RWPE1 (cell line): ENCODE measurements at places on chromosomes 4 and X.

- no peak for DNase-seq
These were observed 613.1 kb upstream of the HS3ST1 start for GRCh38 chr4:12041828-12042227.

DNA sequence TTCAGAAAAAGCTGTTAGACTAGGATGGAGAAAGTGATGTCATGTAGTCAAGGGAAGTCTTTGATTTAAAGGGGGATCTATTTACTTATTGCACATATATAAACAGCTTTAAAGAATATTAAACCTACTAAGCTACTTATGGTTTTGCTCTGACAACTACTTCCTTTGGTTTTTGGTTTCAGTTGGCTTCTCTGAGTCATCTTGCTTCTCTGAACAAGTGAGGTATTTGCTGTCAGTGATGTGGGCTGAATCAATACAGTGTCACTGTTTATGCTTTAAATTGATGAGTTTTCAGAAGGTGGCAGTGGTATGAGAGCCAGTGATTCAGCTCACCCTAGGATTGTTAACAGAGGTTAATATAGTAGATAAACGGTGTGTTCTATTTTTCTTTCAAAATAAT is 75.1 kb downstream of the CEP44 start:
- DNase-seq = peak; percentile 42

DNA sequence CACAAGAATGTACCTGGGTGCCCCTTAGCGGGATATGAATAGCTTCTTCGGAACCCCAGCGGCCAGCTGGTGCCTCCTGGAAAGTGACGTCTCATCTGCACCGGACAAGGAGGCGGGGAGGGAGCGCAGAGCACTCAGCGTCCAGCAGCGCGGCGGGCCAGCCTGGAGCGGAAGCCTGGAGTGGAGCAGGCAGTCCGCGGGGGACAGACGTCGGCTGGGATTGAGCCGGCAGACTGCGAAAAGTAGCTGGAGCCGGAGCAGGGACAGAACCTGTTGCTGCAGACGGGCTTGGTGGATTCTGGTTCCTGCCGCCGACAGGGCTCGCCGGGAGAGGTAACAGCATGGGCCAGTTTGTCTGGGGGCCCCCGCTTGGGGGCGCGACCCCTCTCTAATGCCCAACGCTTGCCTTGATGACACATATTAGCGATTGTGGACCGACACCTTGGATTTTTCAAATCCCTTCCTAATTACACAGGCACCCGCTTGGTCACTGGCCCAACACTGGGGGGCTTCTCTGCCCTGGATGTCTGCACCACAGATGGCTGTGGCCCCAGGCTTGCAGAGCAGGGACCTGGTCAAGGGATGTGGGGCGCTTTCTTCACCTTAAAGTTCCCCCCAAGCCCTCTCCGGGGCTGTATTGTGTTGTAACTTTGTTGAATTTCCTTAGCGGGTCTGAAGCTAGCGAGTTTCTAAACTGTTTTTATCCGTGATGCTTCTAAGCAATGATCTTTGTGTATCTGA is at the start of gene NPFFR2:
TSS of gene NPFFR2 (plus strand) at position 133 of the 741 bp plus-strand sequence. CDS start 96,592 bp downstream, outside the sequence.
- DNase-seq = peak; percentile 8

GRCh38 chrX:72201836-72202536 is 20.4 kb downstream of the PIN4 start:
- peak; percentile 21 for DNase-seq

GRCh38 chr4:118290951-118291350 is 61.9 kb downstream of the PRSS12 start:
- no peak for DNase-seq

DNA sequence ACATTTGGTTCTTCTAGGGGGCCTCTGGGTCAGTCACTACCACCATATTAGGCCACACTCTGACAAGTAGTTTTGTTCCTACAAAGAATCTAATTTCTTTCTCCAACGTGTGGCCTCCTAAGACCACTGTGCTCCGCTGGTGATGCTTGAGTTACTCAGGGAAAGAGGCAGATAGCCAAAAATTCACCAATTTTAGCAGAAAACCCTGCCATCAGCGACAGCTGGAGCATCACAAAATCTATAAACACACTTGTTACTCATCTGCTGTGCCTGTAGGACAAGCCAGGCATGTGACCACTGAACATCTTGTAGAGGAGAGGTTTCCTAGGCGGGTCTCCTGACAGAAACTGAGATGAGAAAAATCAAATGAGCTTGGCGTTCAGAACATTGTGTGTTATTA is 105.4 kb downstream of the SYNPO2 start:
- no peak for DNase-seq

- no peak for DNase-seq
These were observed 211.6 kb downstream of the RCHY1 start for GRCh38 chr4:75302648-75303047.

- no peak for DNase-seq
These were observed 544.6 kb downstream of the IL15 start for GRCh38 chr4:142181021-142181420.

DNA sequence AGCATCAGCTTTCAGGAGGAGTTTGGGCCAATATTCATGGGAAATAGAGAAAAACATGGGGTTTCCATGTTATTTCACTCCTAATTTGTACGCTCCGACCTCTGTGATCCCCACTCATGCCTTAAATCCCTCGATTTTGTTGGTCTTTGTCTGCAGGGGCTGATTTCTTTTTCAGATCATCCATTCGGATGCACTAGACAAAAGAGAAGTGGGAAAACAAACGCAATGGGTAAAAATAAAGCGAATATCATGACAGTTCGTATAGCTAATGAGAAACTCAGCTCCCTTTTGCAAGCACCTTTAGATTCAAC is 139.1 kb upstream of the PLAC1 start:
- DNase-seq = no peak

GRCh38 chr4:19128176-19128575 is 1106.6 kb upstream of the LCORL start:
- no peak for DNase-seq

GRCh38 chrX:101958139-101958538 is 26.3 kb upstream of the ZMAT1 start:
- no peak for DNase-seq

DNA sequence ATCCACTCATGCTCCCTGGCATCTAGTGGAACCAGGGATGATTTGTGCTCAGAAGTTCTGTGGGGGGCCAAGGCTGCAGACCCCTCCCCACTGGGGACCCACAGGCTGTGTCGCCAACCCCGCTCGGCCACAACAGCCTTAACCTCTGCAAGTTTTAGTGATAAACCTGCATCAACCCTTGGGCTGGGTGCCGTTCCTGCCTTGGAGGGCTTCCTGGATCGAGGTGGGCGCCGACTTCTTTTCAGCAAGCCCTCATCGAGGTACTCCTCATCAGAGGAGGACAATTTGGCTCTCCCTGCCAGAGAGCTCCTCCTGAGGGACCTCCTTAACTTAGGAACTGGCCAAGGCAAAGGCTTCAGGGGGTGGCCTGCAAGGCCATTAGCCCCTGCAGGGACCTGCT is 1.9 kb downstream of the SOWAHB start:
- no peak for DNase-seq

GRCh38 chr4:95572304-95572991 is 23.7 kb upstream of the UNC5C start:
- peak; percentile 52 for DNase-seq

- no peak for DNase-seq
These were observed 275.5 kb downstream of the BCOR start for GRCh38 chrX:39822133-39822748.

- DNase-seq = peak; percentile 12
These were observed 75.4 kb downstream of the AR start for GRCh38 chrX:67619253-67619652.

DNA sequence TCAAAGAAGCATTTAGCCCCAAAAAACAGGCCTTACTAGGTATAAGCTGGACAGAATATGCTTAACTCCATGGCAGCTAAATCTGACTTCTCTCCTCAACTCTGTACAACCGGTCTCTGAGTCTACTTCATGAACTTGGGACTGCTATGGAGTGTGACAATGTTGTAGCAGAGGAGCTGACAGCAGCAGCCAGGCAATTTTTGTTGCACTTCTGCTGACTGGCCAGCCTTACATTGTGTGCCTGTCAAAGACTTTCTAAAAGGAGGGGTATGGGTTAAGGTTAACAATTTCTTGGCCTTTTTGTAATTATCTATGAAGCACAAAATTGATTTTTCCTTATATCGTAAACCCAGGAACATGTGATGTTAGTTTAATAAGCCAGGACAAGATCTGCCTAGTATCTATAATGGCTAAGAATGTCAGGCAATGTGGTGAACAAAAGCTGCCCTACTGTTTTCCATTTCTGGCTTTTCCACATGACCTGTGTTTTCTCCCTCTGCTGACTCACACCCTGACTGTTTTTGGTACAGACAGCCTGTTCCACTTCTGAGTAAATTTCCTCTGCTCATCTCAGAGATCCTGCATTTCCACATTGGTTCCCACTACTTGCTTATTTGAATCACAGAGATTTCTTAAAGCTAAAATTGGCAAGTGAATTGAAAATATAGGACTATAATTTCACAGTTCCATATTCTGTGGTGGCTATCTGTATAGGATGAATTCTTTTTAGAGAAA is 9.3 kb downstream of the NOX1 start:
- no peak for DNase-seq

DNA sequence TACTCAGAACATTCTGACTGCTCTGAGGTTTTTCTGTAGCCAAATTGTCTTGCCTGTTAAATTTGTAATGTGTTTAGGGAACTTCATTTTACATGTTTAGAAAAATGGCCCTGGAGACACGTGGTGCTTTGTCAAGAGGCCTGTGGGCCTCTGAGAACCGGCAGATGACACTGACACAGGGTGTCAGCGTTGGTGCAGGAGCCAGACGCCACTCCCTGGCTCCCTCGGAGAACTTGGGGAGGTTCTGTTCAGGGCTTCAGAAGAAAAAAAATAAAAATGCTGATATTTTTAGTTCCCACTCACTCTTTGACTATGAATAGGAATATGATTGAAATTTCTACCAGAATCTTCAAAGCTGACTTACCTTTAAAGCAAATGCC is 190.9 kb upstream of the GATB start:
- DNase-seq = no peak

GRCh38 chrX:25344161-25344936 is 328.6 kb upstream of the ARX start:
- DNase-seq = no peak

- no peak for DNase-seq
These were observed 123.6 kb downstream of the STAG2 start for GRCh38 chrX:124085063-124085462.

DNA sequence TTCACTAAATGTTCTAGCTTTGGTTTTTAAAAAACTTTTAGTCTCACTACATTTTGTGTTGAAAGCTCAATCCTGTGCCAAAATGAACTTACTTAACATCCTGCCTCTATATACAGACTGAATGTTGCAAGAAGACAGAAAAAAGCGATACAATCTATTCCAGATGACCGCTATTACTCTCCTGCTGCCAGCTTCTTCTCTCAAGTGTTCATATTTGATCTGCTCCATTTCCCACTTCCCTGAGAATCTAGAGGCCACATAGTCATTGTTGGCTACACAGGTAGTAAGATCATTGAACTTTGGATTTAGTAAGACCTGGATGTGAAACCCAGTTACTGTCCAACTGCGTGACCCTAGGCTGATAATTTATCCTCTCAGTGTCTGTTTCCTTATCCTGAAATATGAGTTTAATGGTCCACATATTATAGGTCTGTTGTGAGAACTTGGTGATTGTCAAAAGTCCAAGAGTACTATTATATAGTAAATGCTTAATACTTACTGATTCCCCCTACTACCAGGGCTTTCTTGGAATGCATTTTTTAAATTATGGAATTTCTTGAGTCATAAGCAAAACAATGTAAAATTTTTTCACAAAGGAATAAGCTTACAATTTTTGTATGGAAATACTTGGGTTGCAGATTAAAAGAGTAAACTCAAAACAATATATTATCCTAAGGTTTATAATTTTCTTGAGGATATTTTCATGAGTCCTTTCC is 976.8 kb upstream of the ADGRL3 start:
- DNase-seq = no peak

DNA sequence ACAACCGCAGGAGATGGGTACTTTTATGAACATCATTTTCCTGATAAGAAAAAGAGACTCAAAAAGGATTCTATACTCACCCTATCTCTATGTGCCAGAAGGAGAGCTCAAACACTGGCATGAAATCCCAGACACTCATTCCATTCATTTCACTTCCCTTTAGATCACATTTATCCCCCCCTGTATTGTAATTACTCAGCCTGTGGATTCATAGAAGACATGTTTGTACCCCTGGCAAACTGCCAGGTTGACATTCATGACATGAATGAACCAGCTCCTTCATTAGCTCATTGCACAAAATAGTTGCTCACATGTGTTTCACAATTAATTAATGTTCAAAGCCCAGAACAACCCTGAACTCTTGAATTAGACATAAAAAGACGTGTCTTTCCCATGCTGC is 4.9 kb downstream of the SMR3A start:
- DNase-seq = peak; percentile 53

GRCh38 chr4:138728566-138728965 is 287.0 kb upstream of the NOCT start:
- DNase-seq = no peak
